ENCODE measurements at places on chromosomes 1 and 21.
A peak's percentile ranks its signal among the peaks of the same experiment; 100 is the strongest.

DNA sequence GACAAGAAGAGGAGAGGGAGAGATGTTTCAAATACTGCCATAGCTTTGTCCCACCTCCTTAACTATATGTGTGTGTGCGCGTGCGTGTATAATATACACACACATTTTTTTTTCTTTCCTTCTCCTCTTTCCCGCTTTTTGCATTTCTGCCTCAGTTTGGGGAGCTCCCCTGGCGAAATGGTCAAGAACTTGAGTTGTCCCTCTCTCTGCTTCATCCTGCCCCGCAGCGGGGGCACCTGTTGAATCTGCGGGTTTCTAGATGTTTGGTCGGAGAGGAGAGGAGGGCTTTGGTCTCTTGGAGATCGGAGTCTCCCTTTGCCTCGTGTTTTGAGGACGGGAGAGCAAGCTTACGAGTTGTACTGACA lies 504 bp downstream of the SCCPDH start:
- no peak for DNase-seq

DNA sequence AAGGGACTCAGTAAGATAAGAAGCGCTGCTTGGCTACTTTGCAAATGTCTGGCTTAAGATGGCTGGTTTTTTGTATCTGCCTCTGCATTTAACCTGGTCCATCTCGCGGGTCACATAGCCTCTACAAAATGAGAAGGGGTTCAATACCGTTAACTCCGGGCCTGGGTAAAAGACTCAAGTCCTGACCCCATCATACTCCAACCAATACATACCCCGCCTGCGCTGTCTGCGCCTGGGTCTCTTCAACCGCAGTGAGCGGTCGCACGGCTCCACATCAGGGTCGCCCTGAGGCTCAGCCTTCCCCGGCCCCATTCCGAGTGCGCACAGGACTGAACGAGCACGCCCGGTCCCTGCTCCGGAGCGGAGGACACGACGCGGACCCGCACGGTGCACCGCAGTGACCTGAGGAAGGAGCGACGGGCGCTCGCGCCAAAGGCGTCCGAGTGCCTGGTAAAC lies 558 bp upstream of the PGD start:
- DNase-seq: no peak

DNA sequence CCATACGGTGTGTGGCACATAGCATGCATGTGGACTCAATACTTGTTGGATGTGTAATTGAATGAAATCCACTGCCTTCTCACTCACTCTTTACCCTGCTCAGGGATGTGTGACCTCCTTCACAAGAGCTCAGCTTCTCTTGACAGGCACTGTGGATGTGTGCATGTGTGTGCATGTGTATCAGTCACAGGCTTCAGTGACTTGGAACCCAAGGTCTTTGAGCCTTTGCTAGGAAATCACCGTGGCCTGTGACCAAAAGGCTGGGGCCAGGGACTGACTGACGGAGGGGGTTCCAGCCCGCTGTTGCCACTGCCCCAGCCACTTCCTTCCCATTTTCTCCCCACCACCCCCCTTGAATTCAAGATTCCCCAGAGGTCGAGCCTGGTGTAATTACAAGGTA lies 144.4 kb upstream of the POU3F1 start:
- no peak for DNase-seq

DNA sequence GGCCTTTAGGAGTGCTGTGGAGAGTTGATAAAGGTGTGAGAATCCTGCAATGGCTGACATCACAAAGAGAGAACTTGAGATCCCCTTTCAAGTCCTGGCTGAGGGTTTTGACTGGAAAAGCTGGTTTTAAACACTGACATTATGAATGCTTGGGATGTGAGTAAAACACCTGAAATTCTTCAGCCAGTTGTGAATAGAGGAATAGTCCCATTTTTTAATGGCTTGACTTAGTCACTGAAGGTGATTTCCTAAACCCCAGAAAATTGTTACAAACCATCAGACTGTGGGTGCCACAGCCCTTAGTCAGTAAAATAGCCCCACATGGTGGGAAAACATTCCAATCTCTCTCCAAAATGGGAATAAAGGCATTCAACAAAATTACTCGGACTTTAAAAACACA lies 107.7 kb upstream of the LMO4 start:
- DNase-seq: no peak

- no peak for DNase-seq
These were observed 37.8 kb downstream of the LRRC53 start for GRCh38 chr1:74474585-74474984.

DNA sequence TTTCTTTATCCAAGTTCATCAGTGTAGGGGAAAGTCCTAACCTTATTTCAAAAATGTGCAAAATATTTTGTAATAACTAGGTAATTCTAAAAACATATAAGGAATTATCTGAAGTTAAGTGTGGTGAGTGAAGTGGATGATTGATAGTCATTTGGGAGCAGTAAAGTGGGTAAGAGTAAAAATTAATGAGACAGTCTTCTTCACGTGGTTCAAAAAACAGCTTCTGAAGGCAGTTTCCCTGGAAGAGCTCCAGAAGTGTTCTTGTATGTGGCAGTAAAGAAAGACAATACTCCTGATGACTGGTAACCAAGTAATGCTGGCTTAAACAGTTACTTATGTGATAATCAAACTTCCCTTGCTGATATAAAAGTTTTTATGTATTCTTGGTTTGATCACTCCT lies 50.3 kb downstream of the LEPR start:
- no peak for DNase-seq

GRCh38 chr1:2789986-2790581 lies 11.4 kb downstream of the TTC34 start:
- DNase-seq: no peak

- DNase-seq: peak; percentile 24
These were observed 736 bp downstream of the KCNC4 start for GRCh38 chr1:110210604-110211495.

DNA sequence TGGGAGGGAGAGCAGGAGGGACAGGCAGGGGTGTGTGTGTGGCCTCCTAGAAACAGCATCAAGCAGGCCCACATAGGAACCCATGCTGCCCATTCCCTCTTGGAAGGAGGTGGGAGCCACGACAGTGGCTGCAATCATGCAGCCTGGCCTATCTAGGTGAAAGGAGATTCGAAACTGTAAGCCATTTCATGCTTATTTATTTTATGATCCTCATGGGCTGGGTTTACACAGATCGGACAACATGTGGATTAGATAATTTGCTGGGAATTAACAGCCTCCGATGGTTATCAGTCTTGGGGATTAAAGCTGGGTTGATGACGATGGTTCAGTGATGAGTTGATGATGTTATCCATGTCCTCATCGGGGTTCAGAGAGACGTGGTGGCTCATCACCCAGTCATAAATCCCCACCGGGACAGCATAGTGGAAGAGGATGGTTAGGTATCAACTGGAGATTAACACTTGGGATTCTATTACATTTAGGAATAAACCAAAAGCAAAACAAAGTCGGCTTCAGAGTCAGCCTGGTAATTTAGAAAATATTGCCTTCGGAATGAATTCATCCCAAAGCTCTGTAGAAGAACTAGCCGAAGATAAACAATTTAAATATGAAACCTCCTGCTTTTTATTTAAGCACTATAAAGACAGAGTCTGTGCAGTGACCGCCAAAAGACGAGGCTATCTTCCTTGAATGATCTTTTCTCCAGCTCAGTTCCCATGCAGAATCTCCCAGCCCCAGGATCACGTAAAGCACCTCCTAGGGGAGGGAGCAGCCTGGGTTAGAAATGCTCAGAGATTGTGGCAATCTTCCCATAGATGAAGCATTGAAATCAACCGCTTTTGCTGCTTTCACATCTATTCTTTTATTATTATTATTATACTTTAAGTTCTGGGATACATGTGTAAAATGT lies 252.8 kb downstream of the FOXD2 start:
- DNase-seq: no peak

DNA sequence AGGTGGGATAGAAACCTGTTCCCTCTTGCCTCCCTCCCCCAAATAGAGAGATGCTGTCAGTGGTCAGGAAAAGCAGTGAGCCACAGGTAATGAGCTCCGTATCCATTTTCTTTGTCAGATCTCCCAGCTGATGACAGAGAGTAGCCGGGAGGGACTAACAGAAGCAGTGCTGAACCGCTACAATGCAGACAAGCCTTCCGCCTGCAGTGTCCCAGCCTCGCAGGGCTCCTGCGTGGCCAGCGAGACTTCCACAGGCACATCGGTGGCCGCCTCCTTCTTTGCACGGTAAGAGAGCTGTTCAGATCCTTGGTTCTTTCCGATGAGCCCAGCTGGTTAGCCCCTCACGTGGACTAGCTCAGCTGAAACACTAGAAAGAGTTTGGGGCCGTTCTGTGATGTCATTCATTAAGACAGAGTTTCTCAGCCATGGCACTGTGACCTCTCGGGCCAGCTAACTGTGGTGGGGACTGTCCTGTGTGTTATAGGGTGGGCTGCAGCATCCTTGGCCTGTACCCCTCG lies 264.7 kb downstream of the KIF26B start:
- DNase-seq: no peak

GRCh38 chr21:38790059-38790458 lies 15.7 kb upstream of the ETS2 start:
- no peak for DNase-seq

DNA sequence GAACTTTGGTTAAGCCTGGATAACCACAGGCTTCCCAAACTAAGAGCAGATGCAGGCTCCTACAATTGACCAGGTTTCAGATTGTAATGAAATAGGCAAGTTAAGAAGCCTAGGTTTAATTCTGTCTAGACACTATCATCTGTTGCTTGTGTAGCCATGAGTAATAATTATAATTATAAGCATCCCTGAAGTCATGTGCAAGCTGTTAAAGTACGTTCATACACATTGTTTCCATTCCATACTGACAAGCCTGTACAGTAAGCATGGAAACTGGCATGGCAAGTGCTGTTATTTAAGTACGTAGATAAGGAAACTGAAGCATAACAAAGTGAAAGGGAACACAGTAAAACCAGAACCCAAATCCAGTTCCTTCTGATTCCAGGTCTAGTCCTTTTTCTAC lies 557.2 kb upstream of the BEND5 start:
- no peak for DNase-seq

- DNase-seq: no peak
These were observed 58.8 kb downstream of the CAPZB start for GRCh38 chr1:19426294-19427086.

- no peak for DNase-seq
These were observed 20.3 kb upstream of the AZIN2 start for GRCh38 chr1:33060579-33061083.

DNA sequence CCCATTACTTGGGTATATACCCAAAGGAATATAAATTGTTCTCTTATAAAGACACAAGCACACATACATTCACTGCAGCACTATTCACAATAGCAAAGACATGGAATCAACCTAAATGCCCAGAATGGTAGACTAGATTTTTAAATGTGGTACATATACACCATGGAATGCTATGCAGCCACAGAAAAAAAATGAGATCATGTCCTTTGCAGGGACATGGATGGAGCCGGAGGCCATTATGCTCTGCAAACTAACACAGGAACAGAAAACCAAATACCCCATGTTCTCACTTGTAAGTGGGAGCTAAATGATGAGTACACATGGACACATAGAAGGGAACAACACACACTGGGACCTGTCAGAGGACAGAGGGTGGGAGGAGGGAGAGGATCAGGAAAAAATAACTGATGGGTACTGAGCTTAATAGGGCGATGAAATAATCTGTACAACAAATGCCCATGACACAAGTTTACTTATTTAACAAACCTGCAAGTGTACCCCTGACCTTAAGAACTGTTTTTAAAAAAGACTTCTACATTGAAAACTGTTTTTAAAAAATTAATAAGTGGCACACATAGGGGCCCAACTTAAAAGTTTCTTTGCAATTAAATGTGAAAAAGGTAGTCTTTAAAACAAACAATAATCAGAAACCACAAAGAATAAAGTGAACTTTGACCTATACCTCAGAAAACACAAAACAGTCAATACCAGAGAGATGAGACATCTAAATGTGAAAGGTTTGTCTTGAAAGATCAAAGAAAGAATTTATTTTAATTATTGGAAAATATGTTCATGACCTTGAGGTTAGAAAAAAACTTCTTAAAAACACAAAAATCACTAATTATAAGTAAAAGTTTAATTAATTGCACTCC lies 75.2 kb downstream of the CDC42BPA start:
- no peak for DNase-seq

DNA sequence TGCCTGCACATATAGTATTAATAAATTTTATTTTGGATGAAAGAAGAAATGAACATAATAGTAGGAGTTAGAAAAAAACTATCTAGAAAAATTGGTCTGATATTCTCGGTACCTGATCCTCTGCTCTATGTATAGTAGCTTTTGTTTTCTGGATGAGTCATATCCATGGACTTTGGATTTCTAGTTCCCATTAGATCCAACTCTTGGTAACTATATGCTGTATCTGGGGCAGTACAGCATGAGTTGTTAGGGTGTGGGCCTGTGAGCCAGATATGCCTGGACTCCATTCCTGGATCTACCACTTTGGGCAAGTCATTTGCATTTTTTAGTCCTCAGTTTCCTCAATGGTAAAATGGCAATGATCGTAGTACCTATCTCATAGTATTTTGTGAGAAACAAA lies 372.2 kb upstream of the PKN2 start:
- DNase-seq: no peak
